Amniotic epithelial cell (primary cell): ENCODE measurements at places on chromosomes 2 and 18.
A peak's percentile ranks its signal among the peaks of the same experiment; 100 is the strongest.

DNA sequence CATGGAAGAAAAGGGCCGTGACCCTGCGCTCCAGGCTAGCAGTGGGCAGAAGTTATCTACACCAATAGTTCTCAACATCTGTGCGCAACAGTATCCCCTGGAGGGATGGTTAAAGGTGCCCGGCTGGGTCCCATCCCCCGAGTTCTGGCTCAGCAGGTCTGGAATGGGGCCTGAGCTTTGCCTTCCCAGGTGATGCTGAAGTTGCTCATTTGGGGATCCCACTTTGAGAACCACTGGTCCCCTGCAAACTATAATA is 31.1 kb downstream of the DNMT3A start:
- no peak for DNase-seq

DNA sequence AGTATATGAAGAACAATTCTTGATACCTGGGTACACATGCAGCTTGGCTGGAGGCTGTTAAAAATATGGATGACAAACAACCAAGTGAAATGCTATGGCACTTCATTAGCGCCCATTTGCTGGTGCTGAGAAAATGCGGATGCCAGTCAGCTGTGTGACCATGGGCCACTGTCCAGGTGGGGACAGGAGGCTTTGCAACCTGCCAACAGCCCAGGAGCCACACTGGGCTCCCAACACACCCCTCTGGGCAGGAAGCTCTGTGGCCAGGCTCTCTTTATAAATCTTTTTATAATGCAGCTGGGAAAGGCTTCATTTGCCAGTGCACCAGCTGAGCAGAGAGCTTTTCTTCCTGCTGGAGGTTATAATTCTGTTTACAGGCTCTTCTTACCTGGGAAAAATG is 19.9 kb downstream of the RNF144A start:
- DNase-seq = no peak

DNA sequence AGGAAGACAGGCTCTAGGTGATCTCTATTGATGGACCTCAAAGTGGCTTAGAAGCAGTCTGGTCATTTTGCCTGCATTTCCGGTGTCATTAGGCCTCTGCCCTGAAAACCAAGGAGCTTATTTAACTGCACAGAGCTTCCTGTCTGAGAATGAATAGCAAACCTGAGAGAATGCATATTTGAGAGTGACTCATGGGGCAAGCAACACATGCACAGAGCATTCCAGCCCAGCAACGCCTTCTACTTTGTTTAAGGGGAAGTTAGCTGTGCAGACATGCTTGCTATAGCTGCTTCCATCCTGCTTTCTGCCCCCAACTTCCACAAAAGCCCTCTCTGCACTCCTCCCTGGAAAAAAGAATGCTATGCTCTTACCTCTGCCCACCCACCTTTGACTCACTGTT is 232.8 kb downstream of the GRB14 start:
- DNase-seq = peak; percentile 56

DNA sequence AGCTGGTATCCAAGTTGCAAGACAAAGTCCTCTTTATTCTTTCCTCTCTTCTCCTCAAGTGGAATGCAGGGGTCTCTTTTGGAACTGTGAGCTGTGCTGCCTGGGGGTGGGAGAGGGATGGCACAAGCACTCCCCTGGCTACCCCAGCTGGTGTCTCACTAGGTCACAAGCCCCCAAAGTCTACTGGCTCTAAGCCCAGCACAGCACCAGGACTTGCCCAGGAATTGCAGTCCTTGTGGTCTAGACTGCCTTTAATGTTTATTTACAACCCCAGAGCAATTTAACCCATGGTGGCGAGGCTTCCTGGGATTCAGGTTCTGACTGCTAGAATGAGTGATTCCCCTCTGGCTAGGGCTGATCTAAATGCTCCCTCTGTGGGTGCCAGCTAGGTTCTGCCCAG is 199.0 kb upstream of the STK17B start:
- no peak for DNase-seq

DNA sequence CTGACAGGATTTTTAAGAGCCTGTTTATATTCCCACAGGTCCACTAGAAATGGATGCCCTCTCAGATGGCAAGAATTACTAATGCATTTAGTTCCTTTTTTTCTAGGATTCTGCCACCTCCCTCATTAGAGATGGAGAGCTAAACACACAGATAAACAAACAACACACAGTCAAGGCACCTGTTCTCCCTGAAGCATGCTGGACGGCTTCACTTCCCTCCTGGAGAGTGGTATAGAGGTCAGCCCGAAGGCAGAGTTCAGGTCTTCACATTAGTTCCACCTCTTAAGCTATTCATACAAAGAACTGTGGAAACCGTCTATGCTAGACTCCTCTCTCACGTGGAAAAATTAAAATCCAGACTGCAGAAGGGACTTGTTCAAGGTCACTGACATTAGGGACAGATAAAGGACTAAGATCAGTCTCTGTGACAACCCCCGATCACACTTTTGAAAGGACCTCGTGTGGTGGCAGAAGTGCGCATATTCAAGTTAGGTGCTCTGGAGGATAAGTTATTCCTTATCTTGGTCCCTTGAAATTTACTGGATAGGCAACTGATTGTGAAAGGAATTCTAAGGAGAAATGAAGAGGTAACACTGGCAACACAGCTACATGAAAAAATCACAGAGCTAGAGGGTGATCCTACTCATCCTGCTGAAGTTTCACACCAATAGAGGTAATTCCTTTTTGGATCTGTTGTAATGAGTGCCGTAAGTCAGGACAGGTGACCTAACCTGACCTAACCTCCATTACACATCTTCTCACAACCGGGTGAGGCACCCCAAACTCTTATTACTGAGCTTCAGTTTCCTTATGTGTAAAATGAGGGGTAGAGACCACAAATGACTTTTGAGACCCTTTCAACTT is 75.1 kb downstream of the SPRED2 start:
- DNase-seq = no peak

DNA sequence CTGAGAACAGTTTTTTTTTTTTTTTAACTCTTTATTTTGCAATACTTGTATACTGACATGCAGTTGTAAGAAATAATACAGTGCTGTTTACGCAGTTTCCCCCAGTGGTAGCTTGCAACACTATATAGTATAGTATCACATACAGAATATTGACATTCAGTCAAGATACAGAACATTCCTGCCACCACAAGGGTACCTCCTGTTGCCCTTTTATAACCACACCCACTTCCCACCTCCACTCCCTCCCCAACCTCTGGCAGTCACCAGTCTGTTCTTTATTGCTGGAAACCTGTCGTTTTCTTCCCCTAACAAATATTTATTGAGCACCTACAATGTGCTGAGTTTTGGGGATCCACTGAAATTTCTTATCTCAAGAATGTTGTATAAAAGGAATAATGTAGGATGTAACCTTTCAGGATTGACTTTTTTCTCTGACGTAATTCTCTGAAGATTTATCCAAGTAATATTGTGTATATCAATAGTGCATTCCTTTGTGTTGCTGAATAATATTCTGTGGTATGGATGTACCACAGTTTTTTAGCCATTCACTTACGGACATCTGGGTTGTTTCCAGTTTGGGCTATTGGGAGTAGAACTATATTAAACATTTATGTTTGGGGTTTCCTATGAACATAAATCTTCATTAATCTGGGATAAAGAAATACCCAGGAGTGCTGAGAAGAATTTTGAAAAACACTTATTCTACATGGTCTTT is 51.4 kb upstream of the EML6 start:
- peak; percentile 68 for DNase-seq

DNA sequence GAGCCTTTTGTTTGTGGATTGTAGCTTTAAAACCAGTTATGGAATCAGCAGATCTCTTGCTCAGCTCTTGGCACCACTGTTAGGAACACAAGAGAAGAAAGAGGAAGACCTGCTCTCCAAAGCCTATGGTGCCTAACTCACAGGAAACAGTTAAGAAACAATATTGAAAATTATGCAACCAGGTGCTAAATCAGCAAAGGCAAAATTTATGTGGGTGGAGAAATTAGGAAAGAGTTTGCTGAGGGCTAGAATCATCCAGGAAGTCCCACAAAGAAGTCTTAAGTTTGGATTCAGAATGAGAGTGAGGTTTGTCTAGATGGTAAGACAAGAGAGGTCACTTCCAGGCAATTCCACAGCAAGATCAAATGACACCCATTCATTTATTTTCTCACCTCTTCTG is 49.4 kb downstream of the AOX1 start:
- DNase-seq = no peak

DNA sequence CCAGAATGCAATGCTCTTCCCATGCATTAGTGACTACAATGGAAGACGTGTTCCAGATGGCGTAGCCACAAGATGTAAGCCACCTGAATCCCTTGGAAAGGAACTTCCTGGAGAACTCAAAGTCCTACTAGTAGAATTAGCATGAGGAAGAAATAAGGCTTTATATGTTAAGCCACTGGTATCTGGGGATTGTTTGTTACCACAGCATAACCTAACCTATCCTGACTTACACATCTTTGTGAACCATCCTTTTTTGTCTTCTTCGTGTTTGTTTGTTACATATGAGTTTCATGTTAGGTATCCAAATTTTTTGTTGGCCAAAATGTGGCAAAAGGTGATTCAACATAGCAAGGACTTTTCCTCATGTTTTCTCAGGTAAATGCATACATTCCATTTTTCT is 188.9 kb downstream of the C1D start:
- DNase-seq = no peak

- DNase-seq = no peak
Observed at GRCh38 chr2:29134933-29135332, 19.7 kb downstream of the CLIP4 start.

DNA sequence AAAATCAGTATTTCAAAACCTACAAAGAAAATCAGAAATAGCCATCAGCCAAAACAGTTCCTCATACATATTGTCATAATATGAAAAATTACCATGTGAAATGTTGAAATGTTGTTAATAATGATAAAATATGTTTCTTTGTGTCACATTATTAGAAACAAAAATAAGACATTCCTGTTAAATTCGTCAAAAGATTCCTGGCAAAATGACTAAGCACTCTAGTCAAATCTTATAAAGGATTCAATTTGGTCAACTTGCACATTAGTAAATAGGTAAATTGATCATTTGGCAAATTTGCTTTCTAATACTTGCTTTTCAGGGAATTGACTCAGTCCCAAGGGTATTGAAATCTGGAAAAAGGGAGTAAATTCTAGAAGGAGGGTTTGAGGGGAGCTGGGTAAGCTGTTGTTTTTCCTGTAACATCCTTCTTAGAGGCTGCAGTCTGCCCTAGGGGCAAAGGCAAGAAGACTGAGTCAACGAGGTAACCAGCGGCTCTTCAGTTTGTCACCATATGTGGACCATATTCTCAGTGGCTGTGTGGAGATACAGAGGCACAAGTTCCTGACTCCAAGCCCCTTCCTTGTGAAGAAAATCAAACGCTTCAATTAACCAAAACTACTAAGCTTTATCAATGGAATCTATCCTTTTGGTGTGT is 482.3 kb downstream of the TNS1 start:
- DNase-seq = no peak

- DNase-seq = no peak
Observed at GRCh38 chr2:205990104-205990503, 95.9 kb downstream of the INO80D start.

DNA sequence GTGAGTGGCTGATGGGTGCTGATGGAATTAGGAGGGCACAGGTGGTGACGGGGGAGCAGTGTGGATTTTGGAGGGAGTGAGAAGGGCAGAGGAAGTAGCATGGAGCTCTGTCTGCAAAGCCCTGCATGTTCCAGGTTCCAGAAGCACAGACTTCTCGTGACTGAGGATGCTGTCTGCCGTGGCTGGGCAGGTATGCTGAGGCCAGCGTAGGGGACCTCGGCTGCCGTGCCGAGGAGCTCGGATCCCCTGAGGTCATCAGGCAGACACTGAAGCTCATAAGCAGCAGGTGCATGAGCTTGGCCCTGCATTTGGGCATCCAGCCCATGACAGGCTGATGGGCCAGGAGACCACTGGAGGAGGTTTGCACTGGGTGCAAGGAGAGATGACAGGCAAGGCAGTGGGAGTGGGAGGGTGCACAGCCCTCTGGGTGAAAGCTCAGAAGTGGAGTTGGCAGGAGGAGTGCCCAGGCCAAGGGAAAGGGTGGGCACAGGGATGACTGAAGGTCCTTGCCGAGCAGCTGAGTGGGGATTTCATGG is 215.3 kb downstream of the SH3RF3 start:
- no peak for DNase-seq

GRCh38 chr2:74902281-74902860 is 56.1 kb upstream of the POLE4 start:
- no peak for DNase-seq

DNA sequence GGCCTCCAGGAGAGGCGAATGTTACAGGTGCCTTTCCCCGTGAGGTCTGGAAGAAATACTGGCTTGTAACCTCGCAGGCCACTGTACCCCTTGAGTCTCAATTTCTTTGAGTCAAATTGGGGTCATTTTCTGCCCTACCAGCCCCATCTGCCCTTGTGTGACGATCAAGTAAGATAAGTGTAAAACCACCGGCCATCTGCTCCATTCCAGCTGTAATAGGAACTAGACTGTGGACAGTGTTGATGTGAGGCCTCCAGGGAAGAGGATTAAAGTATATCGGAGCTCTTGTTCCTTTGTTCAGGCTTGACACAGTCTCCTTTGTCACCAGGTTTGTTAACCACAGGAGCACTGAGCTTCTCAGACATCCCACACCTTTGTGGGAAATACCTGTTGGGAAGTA is 65.6 kb downstream of the MRPS9 start:
- DNase-seq = no peak
